OCI-LY7 (cell line): ENCODE measurements at places on chromosomes 4 and X.

- no peak for DNase-seq
Observed at GRCh38 chr4:9769321-9769720, 12.1 kb upstream of the DRD5 start.

DNA sequence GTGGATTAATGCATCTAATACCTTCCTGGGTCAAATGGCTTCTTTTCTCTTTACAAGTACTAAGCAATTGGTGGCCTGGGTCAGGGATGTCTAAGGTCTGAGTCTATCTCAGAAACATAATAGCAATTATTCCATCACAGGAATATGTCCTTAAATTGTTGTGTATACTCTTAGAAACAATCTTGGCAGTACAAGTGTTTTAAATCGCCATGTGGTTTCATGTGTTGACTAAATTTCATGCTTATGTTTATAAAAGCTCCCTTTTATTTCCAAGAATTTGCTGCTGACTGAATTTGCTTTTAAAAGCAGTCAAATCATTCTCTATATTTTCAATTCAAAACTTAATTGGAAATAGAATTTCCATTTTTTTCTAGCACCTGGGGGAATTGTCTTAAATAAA, 125.3 kb upstream of the PACRGL start:
- DNase-seq = no peak

GRCh38 chr4:136934601-136935000, 597.7 kb downstream of the PCDH18 start:
- no peak for DNase-seq

- DNase-seq = no peak
Observed at GRCh38 chr4:183591301-183591700, 67.7 kb downstream of the RWDD4 start.

- DNase-seq = no peak
Observed at GRCh38 chr4:78418406-78418805, 133.2 kb upstream of the ANXA3 start.

DNA sequence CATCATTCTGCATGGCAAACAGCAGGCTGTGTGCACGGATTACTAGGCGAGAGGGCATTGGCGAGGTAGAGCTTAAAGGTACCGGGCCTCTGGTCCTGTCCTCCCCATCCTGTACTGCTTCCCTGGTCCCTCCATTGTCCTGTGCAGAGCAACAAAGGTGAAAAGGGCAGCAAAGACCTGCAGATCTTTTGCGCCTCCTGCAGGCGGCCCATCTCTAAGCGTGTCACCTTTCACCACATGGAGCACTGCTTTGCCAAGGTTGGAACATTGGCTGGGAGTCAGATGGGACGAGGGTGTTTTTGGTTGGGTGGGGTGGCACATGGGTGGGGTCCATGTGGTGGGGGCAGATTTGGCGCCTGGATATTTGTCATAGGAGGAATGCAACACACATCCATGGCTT, 64.7 kb upstream of the UXT start:
- DNase-seq = no peak

GRCh38 chr4:89305028-89305427, 2.6 kb downstream of the GPRIN3 start:
- no peak for DNase-seq

GRCh38 chr4:80422727-80423404, 87.3 kb downstream of the CFAP299 start:
- DNase-seq = no peak
